ENCODE measurements at places on chromosomes 12 and 14.

GRCh38 chr12:80684077-80684495 lies 23.3 kb upstream of the MYF6 start:
- DNase-seq = no peak

- no peak for DNase-seq
Measured at GRCh38 chr12:51428256-51428655, 3.6 kb downstream of the SLC4A8 start.

GRCh38 chr12:117903110-117903840 lies 65.5 kb downstream of the KSR2 start:
- no peak for DNase-seq

DNA sequence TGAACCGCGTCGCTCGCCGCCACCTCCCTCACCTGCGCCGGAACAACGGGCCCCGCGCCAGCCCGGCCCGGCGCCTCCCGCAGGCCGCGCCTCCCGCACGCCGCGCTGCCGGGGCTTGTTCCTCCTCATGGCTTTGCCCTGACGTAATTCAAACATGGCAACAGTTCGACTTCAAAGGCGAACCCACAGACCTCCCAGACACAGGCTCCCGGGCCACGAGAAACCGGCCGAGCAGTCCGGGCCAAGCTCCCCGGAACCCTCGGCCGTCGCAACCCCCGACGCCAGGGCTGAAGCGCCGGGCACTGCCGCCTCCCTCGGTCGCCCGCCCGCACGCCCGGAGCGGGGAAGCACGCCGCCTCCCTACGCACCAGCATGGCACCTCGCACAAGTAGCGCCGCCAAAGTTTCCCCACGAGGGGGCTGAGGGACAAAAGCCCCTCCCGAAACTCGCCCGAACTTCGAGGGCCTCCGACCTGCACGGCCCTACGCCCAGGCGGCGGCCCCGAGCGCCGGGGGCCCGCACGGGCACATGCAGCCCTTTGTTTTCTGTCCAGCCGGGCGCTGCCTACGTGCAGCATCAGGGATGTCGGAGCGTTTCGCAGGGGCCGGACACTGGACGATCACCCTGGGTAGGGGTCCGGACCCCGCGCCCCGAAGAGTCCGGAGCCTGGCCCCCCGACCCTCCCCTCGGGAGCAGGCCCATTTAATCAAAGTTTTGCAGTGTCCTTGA lies 1.7 kb downstream of the SINHCAF start:
- DNase-seq = peak; percentile 66

GRCh38 chr14:80981156-80981555 lies 25.7 kb downstream of the TSHR start:
- no peak for DNase-seq

GRCh38 chr12:122062832-122063693 lies 15.5 kb upstream of the MLXIP start:
- no peak for DNase-seq

DNA sequence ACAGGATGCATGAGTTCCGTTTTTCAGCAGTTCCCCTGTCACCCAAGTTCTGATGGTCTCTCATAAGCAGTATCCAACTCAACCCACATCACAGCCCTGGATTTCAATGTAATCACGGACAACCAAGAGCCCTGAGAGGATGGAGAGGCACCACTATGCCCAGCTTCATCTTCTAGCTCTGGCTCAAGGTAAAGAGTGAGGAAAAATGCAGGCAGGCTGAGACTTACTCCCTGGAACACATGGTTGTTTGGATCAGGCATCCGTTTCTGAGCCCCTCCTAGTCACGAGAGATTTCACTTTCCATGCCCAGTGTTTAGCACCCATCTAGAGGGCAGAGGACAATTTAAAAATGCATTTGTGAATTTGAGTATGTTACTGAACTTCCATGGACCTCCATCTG lies 45.0 kb downstream of the ANO2 start:
- DNase-seq = no peak

DNA sequence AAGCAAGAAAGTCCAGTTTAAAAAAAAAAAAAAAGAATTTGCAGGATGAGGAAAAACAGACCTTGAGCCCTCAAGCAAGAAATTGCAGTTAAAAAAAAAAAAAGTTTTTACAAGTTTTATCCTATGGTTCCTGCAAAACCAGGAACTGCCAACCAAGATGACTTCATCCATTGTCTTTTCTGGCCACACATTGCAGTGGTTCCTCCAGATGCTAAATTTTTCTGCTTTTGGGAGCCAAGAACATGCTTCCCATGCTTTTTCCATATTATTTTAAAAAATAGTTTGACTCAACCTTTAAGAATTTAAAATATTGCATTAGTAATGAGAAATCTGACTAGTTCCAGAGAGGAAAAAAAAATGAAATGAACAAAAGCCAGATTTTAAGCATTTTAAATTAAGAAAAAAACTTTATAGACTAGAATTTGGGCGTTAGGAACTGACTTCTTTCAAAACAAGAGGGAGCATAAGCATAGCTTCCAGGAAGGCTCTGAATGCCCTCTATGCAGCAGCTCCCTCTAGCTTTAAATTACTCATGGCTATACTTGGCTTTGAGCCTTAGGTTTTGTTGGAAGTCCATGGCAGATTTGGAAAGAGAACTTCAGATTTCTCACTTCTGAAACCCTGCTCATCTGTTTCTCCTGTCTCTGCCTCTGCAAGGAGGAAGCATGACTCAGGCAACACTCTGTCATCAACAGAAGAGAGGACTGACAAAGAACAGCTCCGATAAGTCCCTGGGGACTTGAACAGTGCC lies 124.5 kb downstream of the GPR65 start:
- DNase-seq = no peak

DNA sequence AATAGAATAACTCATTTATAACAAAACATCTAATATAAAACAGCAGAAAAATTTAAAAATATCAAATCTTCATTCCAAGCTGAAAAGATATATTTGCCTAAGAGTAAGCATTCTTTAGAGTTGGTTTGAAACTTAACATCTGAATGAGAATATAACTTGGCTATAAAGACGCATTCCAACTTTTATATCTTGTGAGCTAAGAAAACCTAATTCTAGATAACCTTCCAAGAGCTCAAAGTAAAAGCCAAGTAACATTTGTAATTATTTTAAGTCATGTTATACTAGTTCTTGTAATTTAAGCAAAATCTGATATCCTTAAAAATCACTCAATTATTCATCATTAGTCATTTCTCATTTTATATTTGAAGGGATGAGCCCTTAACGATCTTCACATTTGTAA lies 368.9 kb downstream of the C12orf50 start:
- no peak for DNase-seq

DNA sequence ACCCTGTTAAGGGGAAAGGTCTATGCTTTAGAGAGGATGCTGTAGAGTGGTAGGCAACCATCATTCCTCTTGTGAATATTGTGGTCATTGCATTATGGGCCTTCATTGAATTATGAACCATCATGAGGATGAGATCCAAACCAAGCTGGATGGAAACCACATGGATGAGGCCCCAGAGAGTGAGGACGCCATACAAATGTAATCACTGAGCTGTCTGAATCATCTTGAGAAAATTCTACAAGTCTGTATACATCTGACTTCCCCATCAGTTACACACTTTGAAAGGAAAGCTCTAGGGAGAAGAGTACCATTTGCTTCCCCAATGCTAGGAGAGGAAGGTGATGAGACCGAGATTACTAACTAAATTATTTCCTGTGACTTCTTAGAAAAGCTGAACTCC lies 172.9 kb downstream of the CACNA1C start:
- DNase-seq = no peak

DNA sequence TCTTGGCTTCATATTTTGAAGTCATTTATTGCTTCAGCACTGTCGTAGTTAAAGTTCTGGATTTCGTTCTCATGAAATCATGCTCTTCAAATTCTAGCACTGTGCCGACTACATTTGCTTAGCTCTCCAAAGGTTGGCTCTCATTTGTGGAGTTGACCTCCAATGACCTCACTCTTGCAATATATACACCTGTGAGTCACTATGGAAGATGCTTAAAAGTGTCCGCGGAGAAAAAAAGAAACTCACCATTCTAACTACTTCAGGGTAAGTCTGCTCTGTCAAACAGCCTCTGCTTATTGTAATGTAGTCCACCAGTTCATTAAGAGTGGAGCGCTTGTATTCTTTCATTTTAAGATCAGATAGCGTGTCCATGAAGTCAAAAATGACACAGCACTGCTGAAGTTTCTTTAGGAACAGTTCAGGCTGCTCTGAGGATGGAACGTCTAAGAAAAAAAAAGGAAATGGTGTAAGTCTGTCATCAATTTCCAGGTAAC lies 89.7 kb downstream of the PPP2R5E start:
- DNase-seq = no peak

GRCh38 chr12:117360222-117360550 lies 1.2 kb downstream of the NOS1 start:
- no peak for DNase-seq

DNA sequence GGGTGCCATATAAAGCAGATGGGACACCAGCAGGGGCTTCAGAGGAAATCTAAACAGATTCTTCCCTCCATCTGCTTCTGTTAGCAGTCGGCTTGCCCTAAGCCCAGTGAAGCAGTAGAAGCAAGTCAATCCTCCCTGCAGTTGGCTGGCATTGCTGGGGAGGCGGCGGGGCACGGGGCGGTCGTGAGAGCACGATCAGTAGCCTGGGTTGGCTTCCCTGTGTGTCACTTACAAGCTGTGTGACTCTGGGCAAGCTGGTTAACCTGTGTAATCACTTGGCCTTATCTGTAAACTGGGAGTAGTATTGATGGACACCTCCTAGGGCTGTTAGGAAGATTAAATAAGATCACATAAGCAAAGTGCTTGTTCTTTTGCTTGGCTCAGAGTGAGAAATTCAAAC lies 19.4 kb downstream of the MYRFL start:
- no peak for DNase-seq

- no peak for DNase-seq
Measured at GRCh38 chr14:99260587-99261551, 11.1 kb downstream of the BCL11B start.

DNA sequence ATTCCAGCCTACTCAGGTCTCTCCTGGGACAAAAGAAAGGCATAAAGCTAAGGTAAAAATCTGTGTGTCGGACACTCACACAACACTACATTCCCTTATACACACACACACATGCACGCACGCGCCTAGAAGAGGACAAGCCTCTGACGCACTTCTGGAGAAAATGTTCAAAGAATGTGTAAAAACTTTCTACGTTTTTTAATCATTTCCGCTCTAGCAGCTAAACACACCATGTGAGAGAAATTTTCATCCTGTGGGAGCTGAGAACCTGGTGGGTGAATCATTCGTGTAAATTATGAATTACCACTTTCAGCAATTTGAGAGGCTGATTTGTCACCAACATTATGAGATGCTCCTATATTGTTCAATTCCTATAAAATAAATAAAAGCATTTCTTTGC lies 494.5 kb downstream of the TMEM132D start:
- no peak for DNase-seq

- no peak for DNase-seq
Measured at GRCh38 chr14:49159081-49159480, 427.1 kb downstream of the RPS29 start.

GRCh38 chr12:48986720-48987291 lies 8.7 kb downstream of the WNT1 start:
- DNase-seq = no peak

DNA sequence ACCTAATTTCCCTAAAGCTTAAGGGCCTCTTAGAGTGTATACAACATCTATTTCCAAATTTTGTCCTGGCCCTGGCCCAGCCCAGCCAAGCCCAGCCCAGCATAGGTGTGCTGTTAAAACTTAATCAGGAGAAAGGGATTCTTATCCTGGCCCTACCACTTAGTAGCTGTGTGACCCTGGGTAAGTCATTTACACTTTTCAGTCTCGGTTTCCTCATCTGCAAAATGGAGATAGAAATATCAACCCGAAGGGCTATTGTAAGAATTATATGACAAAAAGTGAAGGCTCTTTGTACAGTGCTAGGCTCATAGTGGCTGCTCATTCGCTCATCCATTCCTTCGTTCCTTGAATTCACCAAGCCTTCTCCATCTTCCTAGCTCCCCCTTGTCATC lies 442 bp downstream of the ERG28 start:
- DNase-seq = no peak

DNA sequence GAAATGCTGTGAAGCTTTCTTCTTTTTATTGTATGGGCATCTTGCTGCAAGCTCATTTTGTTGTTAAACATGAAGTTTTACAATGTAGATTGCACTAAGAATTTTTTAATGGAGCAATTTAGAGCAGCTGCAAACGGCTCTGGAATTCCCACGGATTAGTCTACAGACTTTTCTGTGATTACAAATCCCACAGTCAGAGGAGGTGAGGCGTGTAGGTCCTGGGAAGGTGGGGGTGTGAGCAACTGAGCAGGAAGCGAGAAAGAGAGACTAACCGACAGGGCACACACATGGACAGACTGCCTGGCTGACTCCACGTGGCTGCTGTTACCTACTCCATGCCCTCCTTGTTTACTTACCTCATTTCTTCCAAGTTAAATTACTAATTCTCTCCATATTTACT lies 348.5 kb downstream of the NPAS3 start:
- DNase-seq = no peak

GRCh38 chr14:104545942-104546501 lies 33.5 kb upstream of the C14orf180 start:
- DNase-seq = no peak

DNA sequence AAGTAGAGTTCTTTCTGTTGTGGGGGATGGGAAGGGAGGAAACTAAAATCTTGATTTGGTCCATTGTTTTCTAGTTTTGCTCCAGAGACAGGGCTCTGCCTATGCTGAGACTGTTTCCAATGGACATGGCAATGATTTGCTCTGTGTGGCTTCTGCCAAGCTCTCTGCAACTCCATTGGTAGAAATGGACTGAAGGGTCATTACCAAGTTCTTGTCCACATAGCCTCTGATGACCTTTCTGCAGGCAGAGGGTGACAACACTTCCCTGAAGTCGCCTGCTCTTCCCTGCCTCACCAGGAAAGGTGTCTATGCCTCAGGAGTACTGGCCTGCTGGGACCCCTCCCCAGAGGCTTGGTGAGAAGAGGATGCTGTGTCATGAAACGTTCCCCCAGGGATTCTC lies 39.5 kb upstream of the NOS1 start:
- no peak for DNase-seq

DNA sequence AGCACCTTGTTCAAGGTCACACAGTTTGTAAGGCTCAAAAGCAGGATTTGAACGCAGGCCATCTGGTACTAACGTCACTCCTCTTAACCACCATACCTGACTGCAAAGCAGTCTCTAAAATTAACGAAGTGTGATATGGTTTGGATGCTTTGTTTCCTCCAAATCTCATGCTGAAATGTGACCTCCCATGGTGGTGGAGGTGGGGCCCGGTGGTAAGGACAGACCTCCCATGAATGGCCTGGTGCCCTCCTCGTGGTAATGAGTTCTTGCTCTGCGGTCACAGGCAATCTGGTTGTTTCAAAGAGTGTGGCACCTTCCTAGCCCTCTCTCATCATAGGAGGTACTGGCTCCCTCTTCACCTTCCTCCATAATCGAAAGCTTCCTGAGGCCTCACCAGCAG lies 102.2 kb upstream of the BCL2L14 start:
- no peak for DNase-seq
